LNCaP clone FGC (cell line): ENCODE measurements at places on chromosomes 2 and 18.

DNA sequence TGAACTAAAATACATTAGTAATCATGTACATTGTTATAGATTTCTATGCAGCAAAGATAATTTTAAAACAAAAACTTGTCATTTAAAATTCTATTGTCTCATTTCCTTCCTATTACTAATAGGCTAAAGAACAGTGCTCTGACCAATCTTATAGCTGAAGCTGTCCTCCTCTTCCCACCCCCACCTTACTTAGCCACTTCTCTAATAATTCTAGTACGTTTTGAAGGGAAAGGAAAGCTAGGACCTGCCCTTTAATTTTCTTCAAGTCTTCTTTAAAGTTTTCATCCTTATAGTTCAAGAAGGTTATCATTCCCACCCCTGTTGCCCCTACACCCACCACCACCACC is 121.6 kb downstream of the RBMS1 start:
- DNase-seq = no peak

DNA sequence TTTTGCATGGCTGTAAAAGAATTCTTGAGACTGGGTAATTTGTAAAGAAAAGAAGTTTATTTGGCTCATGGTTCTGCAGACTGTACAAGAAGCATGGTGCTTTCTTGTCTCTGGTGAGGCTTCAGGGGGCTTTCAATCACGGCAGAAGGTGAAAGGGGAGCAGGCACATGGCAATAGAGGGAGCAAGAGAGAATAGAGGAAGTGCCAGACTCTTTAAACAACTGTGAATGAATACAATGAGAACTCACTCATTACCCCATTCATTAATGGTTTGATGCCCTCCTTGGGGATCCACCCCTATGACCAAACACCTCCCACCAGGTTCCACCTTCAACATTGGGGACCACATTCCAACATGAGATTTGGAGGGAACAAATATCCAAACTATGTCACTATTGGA is 463.5 kb downstream of the MTX2 start:
- no peak for DNase-seq

DNA sequence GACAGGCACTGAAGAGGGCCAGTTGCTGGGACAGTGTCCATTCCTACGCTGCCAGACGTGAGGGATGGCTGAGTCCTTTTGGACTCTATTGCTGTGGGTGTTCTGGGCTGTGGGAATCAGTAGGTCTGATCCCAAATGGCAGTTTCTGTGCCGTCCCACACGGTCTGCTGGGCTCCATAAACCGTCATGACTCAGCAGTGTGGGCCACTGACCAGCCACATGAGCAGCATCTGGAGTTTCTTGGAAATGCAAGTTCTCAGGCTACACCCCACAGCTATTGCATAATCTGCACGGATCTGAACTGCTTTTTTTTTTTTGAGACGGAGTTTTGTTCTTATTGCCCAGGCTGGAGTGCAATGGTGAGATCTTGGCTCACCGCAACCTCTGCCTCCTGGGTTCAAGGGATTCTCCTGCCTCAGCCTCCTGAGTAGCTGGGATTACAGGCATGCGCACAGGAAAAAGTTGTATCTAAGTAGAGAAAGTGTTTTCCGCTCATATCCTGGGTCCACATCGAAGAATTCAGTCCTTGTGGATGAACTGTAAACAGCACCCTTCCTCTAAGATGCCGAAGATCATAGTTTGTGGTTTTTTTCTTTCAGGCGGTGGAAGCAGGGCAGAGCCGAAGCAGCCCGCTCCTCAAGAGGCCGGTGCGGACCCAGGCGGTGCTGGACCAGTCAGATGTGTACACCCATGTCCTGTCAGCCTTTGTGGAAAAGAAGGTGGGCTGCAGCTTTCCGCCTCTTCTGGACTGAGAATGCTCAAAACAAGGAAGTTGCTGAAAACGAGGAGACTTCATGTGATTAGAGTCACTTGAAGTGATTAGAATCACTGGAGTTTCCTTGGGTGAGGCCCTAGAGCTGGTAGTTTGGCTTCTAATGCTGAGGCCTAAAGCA is 25.5 kb downstream of the RMC1 start:
- no peak for DNase-seq

DNA sequence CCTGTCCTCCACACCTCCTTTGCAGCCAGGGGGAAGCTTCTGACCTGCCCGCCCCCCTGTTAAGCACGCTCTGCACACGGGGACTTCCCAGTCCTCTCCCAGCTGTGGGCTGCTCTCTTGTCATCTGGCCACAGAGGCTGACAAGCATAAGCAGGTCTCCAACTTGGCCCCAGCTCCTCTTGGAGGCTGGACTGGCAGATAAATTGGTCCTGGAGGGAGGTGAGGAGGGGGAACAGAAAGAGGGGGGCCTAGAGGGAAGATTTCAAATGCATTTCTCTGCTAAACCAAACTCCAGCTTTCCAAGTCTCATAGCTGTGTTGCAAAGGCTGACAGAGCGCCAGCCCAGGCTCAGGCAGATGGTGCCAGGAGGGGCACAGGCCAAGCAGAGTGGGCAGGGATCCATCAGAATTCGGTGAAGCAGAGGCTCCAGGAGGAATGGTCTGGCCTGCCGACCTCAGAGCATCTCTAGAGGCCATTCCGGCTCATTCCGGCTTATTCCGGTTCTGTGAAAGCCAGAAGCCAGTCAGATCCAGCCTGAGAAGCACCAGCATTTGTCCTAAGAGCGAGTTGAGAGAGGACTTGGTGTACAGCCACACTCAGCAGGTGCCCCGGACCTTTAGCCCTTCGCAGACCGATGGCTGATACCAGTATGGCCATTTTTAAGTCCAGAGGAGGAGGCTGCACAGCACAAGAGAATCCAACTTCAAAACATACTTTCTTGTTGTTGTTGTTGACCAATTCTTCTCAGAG is 508.9 kb upstream of the MYT1L start:
- no peak for DNase-seq

GRCh38 chr2:9346885-9347284 is 76.4 kb downstream of the ITGB1BP1 start:
- no peak for DNase-seq

- DNase-seq = no peak
Measured at GRCh38 chr2:86372133-86372532, 34.7 kb upstream of the REEP1 start.

- no peak for DNase-seq
Measured at GRCh38 chr2:240358821-240359397, 76.6 kb upstream of the GPC1 start.

- no peak for DNase-seq
Measured at GRCh38 chr2:222993920-222994650, 57.9 kb upstream of the KCNE4 start.

- peak; percentile 3 for DNase-seq
Measured at GRCh38 chr2:128442891-128443302, 124.2 kb upstream of the HS6ST1 start.

DNA sequence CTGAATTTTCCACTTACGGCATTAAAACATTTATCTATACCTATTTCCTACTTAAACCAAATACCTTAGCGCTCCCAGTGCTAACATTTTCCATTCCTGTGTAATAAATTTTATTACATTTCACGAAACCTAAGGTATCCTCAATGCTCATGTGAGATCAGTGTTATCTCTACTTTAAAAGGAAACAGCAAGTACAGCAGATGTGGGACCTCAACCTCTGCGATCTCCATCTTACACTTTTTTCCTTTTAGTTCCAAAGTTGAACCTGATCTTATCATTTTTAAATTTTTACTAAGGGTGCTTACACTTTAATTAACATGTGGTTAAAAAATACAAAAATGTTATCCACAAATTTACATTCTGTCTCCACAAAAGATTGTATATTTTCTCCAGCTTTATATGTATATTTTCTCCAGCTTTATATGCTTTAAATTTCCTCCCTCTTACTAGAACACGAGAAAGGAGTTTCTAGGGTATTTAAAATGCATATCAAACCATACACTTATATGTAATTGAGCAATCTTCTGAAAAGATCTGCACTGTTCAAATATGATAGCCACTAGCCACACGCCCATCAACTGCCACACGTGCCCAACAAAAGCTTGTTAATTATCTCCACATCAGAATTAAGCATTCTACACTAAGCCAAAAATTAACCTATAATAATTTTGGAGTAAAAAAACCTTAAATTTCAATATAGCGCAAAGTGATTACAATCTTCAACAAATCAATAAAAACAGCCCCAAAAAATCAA is 38.1 kb downstream of the MBOAT2 start:
- no peak for DNase-seq

DNA sequence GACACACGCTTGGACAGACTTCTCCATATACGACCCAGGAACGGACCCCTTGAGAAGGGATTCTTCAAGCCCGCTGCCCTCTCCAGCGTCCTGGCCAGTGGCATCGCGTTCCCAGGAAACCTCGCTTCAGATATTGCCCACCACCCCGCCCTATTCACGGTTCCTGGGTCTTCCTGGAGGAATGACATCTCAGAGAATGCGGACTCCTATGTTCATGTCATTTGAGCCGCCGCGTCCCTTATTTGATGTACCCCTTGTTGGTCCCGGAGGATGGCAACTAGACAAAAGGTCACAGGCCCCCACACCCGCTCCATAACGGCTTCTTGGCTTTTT is 588 bp upstream of the CCDC93 start:
- DNase-seq = no peak

- no peak for DNase-seq
Measured at GRCh38 chr2:236173036-236173728, 5.0 kb upstream of the GBX2 start.

DNA sequence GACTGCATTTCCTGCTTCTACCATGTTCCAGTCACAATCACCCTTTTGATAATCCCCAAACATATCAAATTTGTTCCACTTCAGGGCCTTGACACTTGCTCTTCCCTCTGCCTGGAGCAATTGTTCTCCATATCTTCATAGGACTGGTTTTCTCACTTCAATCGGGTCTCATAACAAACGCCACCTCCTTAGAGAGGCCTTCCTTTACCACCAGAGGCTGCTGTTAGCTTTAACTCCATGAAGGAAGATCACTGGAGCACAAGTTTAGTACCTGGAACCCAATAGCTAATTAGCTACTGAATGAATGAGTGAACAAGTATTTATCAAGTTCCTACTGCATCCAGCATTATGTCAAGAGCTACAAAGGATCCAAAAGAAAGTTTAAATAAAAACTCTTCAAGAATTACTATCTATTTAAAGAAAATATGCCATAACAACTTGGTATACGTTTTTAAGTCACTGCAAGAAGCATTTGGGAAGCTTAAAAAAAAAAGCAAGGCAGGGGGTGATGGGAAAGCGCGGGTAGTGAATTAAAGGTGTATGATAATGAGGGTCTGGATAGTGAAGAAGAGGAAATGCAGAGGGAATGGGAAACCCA is 58.8 kb downstream of the BAZ2B start:
- no peak for DNase-seq

DNA sequence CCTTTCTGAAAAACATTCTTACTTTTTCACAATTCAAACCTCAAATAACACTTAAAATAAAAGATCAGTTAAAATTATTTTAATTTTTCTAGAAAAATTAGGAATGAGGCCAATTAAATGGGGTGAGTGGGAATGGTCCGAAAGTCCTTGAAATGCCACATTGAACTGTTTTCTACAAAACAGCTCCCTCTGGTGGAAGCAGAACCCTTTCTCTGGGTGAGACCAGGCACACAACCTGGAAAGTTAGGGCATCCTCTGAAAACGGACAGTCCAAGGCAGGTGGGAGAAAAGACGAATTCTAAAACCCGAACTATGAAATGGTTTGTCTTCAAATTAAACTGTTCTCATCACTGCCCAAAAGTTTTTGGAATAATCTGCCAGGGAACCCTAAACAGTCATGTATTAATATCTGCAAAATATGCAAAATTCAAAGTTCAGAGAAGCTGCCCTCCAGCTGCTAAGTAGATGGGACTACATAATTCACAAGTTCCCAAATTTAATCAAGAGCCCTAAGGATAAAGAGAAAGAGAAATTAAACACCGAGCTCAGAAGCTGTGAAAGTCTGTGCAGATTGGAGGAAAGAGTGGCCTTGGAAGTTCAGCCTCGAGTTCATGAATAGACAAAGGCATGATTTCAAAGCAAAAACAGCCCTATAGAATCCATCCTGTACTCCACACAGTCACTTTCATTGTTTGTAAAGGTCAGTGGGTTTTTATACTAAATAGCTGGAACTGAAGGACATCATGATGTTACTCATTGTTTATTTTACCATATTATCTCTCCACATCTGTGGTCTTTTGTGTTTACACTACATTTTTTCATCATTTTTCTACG is 108.3 kb downstream of the PIEZO2 start:
- no peak for DNase-seq

- peak; percentile 85 for DNase-seq
Measured at GRCh38 chr18:74951165-74951760, 257.7 kb downstream of the PTGR3 start.

DNA sequence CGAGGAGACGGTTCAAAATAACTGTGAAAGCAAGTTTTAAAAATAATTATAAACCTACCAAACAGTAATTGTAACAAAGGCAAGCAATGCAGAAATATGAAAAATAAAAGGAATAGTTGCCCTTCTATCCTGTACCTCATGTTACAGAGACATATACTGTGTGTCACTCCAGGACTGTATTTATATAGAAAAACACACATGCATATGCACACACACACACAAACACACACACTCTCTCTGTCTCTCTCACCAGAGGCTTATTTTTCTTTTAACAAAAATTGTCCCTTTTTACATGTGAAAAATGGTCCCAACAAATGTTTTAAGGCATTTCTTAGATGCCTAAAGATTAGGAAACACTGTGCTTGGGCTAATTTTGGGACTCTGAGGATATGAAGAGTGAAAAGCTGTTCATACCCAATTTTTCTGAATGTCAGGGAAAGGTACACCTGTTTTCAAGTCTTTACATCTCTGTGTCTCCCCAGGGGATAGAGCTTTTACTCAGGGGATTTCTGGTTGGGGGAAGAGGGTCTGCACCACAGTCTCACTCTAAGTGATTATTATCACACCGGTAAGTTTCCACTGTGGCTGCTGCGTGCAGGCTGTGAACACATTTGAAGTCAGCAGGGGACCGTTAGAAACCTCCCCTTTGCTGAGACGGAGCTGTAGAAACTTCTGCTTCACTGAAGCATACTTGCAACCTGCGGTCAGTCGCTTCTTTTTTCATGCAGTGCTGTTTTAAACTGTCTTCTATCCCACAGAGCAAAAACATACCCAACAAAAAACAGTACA is 51.4 kb upstream of the SPAG16 start:
- no peak for DNase-seq

DNA sequence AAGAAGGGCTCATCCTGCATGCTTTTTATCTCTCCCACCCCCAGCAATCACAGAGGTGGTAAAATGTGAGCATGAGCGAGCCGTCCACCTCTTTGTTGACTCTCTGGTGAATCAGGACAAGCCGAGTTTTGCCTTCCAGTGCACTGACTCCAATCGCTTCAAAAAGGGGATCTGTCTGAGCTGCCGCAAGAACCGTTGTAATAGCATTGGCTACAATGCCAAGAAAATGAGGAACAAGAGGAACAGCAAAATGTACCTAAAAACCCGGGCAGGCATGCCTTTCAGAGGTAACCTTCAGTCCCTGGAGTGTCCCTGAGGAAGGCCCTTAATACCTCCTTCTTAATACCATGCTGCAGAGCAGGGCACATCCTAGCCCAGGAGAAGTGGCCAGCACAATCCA is 19.5 kb downstream of the LIPG start:
- no peak for DNase-seq

GRCh38 chr2:33196700-33197099 is 249.9 kb downstream of the LTBP1 start:
- no peak for DNase-seq
